ENCODE measurements at places on chromosomes 6 and 20.

DNA sequence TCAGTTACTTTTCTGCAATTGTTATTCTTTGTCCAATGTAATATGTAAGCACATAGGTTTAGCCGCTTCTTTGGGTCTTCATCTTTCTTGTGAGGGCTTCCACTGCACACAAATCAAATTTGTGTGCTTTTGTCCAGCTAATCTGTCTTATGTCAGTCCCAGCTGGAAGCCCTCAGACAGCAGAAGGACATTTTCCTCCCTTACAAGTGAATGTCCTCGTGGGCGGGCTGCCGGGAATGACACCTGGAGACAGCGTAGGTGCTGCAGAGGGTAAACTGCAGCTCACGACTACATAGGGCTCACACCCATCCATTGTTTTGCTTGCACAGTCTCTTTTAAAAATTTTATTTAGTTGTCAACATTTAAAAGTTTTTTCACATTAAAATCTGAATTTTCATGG is 24.6 kb upstream of the PPP1R14C start:
- DNase-seq, result no peak

DNA sequence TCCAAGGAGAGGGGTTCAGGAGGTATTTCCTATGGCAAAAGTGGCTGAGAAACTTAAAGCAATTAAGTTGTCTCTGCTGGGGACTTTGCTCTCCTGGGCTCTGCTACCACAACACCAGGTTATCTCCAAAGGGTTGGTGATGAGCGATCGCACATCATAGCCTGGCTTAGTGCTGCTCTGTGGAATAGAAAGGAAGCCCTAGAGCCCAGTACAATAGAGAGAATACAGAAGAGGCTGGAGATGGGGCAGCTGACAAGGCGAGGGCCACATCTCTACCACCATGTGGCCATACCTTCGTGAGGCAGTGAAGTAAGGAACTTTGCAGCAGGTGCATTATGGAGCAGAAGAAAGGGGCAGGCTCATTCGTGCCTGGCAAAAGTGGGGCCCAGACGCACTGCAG is 8.6 kb upstream of the TMC2 start:
- no peak for DNase-seq

- no peak for DNase-seq
Observed at GRCh38 chr6:39330057-39330456, 7.6 kb upstream of the KCNK16 start.

DNA sequence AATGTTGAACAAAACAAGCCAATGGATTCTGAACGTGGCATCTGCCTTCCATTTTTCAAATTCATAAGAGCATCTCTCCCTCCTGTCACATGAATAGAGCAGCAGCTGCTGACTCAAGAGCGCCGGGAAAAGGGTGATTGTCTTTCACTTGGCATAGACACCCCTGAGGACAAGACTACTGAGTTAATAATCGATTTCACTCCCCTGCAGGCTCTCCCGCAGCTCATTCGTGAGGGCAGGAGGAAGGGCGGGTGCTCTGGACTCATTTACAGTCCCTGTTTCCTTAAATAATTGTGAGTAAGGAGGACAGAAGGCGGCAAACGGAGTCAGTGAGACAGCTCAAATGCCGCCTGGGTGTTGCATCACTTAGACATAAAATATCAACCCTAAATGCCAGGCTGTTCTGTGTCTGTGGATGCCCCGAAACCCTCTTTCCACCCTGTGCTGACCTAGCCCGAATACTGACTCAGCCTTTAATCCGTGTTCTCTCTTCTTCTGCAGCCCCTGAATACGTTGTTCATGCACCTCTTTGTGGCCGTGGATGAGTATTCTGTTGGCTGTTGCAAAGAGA is 21.6 kb downstream of the CFAP61 start:
- no peak for DNase-seq

DNA sequence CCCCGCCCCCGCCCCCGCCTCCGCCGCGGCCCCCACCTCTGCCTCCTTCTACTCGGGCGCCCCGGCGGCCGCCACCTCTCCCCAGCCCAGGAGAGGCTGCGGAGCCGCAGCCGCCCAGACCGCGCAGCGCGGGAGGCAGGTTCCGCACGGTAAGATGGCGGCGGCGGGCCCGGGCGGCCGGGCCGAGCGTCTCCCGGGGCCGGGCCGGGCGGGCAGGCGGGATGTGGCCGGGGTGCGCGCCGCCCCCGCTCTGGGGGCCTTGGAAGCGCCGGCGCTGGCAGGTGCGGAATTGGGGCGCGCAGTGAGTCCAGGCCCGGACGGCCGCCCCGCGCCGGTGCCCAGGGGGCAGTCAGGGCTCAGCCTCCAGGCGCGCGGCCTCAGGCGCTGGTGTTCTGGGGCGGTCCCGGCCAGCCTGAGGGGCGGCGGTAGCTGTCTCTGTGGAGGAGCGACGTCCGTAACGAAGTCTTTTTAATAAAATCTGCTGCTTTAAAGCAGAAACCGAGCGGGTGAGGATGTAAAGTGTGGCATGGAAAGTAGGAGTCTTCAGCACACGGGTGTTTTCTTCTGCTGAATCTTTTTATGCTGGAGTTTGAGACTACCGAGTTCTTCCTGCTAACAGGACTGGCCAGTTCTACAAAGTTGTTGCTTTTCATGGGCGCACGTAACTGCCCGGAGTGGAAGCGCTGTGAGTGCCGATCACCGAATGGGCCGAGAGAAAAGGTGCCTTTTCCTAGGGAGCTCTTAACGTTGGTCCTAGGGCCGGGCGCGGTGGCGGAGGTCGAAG is at the start of gene GID8:
GID8 (plus strand) TSS at position 43 of the 784 bp plus-strand sequence. CDS start 3,356 bp downstream, outside the sequence.
- no peak for DNase-seq

DNA sequence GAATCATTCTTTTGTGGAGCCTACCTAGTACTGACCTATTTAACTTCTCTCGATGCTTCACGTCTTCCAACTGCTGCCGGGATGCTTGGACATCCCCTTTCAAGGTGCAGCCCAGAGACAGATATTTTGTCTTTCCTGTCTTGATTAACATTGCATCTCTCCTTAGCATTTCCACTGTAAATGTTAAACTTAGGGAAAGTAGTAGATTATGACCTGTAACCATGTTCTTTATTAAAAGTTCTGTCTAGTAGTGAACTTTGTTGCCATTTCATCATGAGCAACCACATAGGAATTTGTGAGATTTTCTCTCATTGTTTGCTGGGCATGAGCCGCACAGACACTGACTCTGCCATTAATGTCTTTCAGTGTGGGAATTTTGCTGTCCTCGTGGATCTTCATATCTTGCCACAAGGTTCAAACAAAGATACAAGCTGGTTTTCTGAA is 117.9 kb downstream of the JAG1 start:
- no peak for DNase-seq

DNA sequence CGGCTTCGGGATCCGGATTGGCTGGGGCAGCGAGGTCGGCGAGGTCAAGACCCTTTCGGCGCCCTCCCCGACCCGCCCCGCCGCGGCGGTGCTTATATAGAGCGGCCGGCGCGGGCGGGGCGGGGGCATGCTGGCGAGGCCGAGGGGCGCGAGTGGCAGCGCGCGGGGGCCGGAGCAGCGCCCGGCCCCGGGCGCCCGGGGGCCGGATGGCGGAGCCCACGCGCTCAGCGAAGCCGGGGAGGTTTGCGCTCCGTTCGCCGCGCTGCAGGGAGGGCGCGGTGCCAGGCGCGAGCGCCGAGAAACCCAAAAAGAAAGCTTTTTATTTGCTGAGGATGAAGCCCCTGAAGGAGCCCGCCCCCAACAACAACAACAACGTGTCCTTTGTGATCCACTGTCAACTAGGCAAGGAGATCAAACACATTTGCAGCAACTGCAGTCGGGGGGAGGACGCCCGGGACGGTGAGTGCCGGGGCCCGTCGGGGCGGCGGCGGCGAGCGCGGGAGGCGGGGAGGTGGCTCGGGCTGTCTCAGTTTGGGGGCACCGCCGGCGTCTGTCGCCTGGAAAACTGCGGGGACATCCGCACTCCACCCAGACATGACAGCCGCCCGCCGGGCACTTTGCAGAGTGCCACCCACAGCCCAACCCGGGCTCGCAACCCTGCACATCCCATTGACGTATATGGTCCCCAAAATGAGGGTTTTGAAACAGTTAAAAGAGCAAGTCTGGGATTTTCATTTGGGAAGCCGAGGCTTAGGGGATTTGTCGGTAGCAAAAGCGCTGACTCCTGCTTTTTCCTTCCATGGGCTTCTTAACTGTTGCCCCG is 297.3 kb downstream of the PHACTR1 start:
- DNase-seq, result no peak

DNA sequence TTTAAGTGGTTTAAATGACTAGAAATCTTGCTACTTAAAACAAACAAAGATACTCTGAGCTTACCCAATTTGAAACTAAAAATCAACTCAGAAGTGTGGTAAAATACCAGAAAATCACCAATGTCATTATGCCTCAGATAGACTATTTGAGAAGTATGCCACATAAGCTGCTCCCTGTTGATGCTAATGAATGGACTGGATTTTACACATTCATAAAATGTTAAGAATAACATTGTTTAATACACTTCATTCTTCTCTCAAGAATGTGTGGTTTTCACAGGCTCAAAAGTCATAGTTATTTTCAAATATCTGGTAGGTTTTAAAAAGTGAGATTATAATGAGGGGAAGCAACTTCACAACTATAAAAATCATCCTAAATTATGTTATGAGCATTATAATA is 170.6 kb downstream of the TASP1 start:
- DNase-seq, result no peak

DNA sequence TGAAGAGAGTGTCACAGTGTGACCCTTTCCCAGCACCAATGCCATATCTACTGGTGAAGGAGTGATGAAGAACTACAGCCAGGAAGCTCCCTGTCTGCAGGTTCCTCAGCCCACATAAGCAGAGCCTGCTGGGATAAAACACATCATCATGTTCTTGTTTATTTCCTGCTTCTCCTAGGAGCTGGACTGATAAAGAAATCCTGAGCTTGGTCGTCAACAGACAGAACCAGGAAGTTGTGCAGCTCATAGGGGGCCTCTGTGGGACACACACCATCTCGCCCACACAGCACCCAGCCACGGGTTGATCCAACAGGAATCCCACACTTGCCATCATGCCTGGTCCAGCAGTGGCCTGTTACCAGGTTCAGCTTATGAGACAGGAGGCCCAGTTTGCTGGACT is 2.8 kb upstream of the CSTL1 start:
- no peak for DNase-seq
